Ammon's horn (tissue), 1 donor: ENCODE measurements at places on chromosomes 12 and 14.

- no peak for DNase-seq
Observed at GRCh38 chr12:1863823-1864222, 43.5 kb downstream of the LRTM2 start.

- DNase-seq = no peak
Observed at GRCh38 chr14:44663136-44663535, 156.1 kb upstream of the FSCB start.

- DNase-seq = no peak
Observed at GRCh38 chr12:73452672-73453469, 1084.8 kb upstream of the ATXN7L3B start.

DNA sequence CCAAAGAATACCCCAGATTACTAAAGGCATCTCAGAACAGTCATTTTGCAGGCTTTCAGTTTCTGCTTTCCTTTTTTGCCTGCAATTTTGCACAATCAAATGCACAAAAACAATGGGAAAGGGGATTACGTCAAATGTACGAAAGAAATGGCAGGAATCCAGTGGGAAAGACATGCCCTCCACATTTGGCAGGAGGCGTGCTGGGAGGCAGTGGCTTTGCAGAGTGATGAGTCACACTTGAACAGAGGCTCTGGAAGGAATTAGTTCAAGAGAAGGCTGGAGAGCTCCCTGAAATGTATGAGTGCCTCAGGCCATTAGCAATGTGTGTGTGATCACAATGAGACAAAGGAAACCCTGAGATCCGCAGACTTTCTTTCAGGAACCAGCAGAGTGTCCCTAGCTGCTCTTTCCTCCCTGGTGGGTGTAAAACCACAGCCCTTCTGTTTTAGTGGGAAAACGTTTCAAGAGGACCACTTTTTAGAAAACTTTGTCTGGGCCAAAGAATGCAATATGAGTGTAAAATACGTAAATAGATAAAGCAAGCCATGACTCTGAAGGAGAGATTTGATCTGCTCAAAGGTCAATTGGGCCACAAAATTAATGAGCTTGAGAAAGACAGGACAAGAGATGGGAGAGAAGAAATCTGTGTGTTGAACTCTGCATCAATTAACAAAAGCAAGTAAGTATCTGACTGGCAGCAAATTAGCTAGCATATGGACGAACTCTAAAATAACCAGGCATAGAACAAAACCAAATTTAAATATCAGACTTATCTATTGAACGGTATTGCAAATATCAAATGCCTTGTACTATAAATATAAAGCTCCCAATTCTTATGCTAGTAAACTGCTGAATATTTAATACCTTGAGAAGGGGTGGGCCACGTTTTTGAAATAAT is 155.4 kb upstream of the PDE3A start:
- peak; percentile 92 for DNase-seq

- DNase-seq = peak; percentile 50
Observed at GRCh38 chr14:54002653-54003052, 46.0 kb upstream of the BMP4 start.

GRCh38 chr14:100147181-100147631 is 12.2 kb downstream of the DEGS2 start:
- DNase-seq = peak; percentile 27

DNA sequence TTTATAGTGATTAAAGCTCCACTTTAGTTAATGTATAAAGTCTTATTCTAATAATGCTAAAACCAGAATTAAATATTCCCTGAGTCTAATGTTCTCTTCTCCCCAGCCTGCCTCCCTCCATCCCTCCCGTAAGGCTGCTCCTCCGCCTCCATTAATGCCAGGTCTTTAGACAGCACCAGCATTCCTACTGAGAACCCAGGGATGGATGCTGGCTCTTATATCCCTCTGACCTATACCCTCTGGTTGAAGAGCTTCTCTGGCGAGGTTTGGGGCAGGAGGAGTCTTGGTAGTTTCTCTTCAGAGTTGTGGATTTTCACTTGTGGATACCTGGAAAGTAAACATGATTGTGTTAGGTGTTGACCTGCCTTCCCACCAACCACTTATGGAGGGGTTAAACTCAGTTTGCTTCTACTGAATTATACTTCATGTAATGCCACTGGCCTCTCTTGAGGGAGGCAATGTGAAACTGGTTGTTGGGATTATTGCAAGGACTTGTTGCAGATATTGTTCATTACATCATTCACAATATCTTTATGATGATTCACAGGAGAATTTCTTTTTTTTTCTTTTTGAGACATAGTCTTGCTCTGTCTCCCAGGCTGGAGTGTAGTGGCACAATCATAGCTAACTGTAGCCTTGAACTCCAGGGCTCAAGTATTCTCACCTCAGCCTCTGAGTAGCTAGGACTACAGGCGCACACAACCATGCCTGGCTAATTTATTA is 11.1 kb upstream of the SMAGP start:
- no peak for DNase-seq

DNA sequence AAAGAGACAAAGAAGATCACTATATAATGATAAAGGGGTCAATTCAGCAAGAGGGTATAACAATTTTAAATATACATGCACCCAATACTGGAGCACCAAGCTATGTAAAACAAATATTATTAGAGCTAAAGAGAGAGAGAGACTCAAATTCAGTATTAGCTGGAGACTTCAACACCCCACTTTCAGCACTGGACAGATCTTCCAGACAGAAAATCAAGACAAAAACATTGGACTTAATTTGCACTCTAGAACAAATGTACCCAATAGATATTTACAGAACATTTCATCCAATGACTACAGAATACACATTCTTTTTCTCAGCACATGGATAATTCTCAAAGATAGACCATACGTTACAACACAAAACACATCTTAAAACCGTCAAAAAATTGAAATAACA is 81.0 kb downstream of the KLHL28 start:
- no peak for DNase-seq

GRCh38 chr12:131332224-131332623 is 378.5 kb downstream of the ADGRD1 start:
- DNase-seq = no peak

- peak; percentile 52 for DNase-seq
Observed at GRCh38 chr14:31937730-31938346, 139.3 kb upstream of the ARHGAP5 start.

DNA sequence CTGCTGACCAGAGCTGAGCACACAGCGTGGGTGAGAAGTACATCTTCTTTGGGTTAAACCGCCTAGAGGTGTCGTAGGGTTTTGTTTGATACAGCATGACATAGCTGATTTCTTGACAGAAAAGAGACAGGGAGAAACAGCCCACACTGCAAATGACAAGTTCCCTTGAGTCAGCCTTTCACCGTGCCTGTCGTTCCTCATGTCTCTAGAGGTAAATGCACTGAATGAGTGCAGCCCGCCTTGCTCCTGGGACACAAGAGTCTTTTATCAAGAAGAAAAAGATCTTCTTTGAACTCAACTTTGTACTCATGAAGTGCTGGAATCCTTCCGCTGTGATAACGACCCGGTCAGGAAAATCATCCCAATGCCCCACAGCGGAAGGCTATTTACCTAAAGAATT is 77.6 kb downstream of the TMEM132D start:
- DNase-seq = no peak

GRCh38 chr14:71471634-71472355 is 460.4 kb upstream of the RGS6 start:
- DNase-seq = no peak

GRCh38 chr14:23028799-23029198 is 5.9 kb downstream of the PSMB5 start:
- DNase-seq = no peak

GRCh38 chr12:79012636-79013035 is 148.1 kb downstream of the SYT1 start:
- no peak for DNase-seq

GRCh38 chr12:66352899-66353298 is 50.6 kb downstream of the HELB start:
- no peak for DNase-seq

GRCh38 chr12:90695415-90695814 is 259.6 kb downstream of the CCER1 start:
- no peak for DNase-seq

DNA sequence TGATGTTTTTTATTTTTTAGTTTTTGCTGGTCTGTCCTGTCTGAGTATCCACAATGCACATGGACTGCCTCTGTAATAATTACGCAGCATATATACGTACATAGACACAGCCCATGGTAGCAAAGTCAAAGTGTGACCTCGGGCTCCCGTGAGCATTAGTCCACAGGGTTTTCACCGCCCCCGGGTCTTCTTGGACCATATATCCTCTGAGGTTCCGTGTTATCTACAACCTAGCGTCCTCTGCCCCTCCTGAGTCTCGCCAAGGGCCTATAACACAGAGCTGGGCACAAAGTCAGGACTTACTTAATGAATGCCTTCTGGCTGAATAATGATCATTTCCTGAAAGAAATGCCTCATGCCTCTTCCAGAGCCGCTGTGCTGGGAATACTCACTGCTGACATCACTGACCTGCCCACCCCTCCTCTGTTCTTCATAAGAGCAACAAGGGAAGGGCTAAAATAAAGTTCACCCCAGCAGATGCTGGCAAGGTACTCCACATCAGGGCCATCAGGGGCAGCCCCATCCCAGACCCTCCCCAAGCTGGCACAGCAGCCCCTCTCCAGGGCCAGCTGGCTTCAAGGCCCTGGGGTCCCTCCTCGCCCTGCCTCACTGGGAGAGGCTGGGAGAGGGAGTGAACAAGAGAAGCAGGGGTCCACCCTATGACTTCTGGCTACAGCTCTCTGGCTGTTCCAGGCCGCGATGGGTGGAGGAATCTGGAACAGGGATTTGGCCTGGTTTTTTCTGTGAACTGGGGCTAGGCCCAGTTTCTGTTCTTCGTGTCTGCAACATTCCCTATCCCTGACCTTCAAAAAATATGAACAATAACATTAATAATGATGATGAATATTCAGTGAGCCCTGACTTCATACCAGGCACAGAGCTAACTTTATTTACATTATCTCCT is 7.9 kb downstream of the HDAC7 start:
- no peak for DNase-seq

DNA sequence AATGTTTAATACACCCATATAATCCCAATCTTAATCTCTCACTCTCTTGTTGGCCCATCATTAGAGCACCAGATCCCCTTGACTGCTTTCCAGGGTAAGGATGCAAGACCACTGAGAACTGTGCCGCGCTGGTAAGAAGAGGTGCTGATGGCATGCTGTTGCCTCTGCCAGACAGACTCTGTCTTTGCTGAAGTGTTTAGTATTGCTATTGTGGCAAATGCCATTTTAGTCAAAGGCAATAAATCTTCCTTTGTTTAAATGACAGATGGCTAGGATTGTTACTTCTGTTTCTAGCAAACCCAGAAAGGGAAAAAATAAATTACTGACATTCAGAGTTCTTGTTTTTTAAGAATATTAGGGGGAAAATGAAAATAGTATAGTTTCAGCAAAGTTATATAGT is 152.3 kb downstream of the MON2 start:
- peak; percentile 26 for DNase-seq

DNA sequence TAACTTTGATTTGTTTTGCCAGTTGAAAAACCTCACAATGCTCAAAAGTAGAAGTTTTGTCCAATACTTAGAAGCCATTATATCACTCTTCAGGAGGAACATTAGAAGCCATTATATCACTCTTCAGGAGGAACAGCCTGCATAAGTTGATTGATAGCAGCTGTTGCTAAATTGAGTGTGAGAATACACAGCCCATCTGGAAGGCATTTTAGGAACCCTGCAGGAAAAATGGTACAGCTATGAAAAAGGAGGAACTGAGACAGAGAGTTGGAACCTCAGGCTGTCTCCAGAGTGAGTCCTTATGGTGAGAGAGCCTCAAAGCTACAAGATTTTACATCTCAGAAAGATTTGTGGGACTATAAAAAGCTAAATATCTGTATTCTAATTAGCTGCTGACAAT is 207.0 kb downstream of the MYRFL start:
- no peak for DNase-seq

- no peak for DNase-seq
Observed at GRCh38 chr14:60630129-60630528, 19.1 kb downstream of the SIX1 start.

GRCh38 chr14:34857689-34858449 is 17.3 kb downstream of the BAZ1A start:
- DNase-seq = no peak

DNA sequence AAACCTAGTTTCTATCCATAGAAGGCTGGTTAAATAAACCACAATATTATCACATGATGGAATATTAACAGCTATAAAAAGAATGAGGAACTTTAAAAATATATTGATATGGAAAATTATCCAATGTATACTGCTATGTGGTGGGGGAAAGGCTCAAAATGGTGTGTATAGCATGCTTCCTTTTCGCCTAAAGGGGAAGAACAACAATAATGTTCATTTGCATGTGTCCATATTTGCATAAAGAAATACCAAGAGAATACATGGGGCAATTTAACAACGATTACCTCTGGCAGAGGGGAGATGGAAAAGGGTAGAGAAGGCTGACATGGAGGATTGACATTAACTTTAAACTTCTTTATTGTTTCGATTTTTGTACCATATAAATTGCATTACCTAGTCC is 121.3 kb upstream of the PARP11 start:
- DNase-seq = no peak

DNA sequence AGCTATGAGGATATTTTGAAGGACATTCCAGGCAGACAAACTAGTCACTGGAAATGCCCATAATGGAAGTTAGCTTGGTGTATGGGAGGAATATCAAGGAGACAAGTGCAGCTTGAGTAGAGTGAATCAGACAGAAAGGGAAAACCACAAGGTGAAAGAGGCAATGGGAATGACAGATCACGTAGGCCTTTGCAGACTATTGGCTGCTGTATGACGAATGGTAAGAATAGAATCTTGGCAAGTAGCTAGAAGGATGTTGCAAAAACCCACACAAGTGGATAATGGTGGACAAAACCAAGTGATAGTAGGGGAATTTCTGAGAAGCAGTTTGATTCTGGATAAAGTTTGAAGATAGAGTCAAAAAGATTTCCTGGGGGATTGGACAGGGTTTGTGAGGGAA is 196.9 kb upstream of the NOVA1 start:
- DNase-seq = no peak

- no peak for DNase-seq
Observed at GRCh38 chr14:63974176-63974575, 121.4 kb downstream of the SYNE2 start.

DNA sequence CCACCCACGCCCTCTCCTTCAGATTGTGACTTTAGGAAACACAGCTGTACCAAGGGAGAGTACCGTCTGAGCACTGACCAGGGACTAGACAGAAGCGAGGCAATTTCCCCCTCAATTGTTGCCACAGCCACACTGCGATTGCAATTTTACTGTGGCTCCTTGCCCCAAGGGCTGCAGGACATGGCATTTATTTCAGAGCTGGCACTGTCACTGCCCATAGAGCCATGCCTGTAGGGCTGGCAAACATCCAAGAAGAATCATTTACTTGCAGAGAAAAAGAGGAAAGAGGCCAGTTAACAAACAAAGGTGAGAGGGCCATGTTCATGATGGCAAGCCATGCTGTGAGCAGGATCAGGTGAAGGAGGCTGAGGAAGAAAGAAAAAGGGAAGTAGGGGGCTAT is 129.6 kb downstream of the EMP1 start:
- DNase-seq = no peak
